Bronchial epithelial cell (primary cell): ENCODE measurements at places on chromosomes 16 and 17. TPM values are rescaled to one million over a fixed set of nuclear protein-coding genes. Genes with fewer than 3 reads are reported as not detected.

The KCNJ12 gene
- total RNA-seq: under 0.01 and 0.13 TPM in 2 replicates

The DYNLRB2 gene
- total RNA-seq: not detected in 2 replicates

The PHF12 gene
- 5.4 and 7.1 TPM in 2 replicates for total RNA-seq

The CA4 gene
- total RNA-seq: not detected in 2 replicates

The C1QTNF1 gene
- total RNA-seq: 0.13 and 0.79 TPM in 2 replicates

The CSH2 gene
- not detected in 2 replicates for total RNA-seq

The YPEL2 gene
- 2.1 and 2.6 TPM in 2 replicates for total RNA-seq

The KDM6B gene
- 2.9 and 6.0 TPM in 2 replicates for total RNA-seq

The RBBP6 gene
- 11.1 and 13.6 TPM in 2 replicates for total RNA-seq

The ACSM2A gene
- not detected in 2 replicates for total RNA-seq

The ERAL1 gene
- 17.3 and 17.6 TPM in 2 replicates for total RNA-seq

The CLEC3A gene
- not detected in 2 replicates for total RNA-seq

The KRT23 gene
- total RNA-seq: 12.9 and 29.4 TPM in 2 replicates

The ARSG gene
- 0.79 and 0.90 TPM in 2 replicates for total RNA-seq

The KRT28 gene
- not detected in 2 replicates for total RNA-seq

The PMFBP1 gene
- total RNA-seq: 0.53 and 1.9 TPM in 2 replicates

The SEZ6L2 gene
- total RNA-seq: 1.8 and 2.9 TPM in 2 replicates

The PYDC1 gene
- not detected in 2 replicates for total RNA-seq

The SCGB1C2 gene
- not detected in 2 replicates for total RNA-seq

The MRPL45 gene
- total RNA-seq: 23.7 and 26.5 TPM in 2 replicates

The FOXL1 gene
- 1.1 and 1.5 TPM in 2 replicates for total RNA-seq

The RRAD gene
- total RNA-seq: 75.0 and 130 TPM in 2 replicates

The FBXO39 gene
- total RNA-seq: 0.13 TPM in 1 of 2 replicates, not detected in the other

The ZNF750 gene
- total RNA-seq: 3.2 and 13.8 TPM in 2 replicates

The STAC2 gene
- not detected in 2 replicates for total RNA-seq

The SDR42E2 gene
- not detected in 2 replicates for total RNA-seq

The C17orf107 gene
- 5.5 and 8.3 TPM in 2 replicates for total RNA-seq

The FBXW10B gene
- 1.3 and 3.6 TPM in 2 replicates for total RNA-seq

The KCNJ2 gene
- 0.51 and 1.6 TPM in 2 replicates for total RNA-seq

The MT4 gene
- total RNA-seq: not detected in 2 replicates
